ENCODE measurements at places on chromosomes 13 and 19. TPM values are rescaled to one million over a fixed set of nuclear protein-coding genes. Genes with fewer than 3 reads are reported as not detected.

DNA sequence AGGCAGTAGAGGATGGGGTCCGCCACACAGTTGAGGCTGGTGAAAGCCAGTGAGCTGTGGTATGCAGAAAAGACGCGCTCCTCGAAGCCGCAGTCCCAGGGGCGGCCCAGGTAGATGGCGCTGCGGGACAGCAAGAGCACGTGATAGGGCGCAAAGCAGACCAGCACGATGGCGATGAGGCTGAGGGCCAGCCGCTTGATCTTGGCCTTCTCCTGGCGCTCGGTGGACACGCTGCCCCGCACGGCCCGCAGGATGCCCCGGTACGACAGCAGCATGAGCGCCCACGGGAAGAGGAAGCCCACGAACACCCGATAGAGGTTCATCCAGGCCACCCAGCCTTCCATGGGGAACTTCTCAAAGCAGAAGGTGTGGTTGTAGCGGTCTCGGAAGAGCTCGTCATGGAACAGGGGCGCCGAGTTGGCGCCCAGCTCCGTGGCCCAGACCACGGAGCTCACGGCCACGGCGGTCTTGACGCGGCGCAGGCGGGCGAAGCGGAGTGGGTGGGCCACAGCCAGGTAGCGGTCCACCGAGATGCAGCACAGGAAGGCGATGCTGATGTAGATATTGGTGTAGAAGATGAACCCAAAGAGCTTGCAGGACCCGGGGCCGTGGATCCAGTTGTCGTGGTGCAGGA is 6.5 kb upstream of the OPA3 start:
- DNase-seq = peak; percentile 45

GRCh38 chr13:43388282-43389034 is 365.1 kb downstream of the DNAJC15 start:
- DNase-seq = no peak

DNA sequence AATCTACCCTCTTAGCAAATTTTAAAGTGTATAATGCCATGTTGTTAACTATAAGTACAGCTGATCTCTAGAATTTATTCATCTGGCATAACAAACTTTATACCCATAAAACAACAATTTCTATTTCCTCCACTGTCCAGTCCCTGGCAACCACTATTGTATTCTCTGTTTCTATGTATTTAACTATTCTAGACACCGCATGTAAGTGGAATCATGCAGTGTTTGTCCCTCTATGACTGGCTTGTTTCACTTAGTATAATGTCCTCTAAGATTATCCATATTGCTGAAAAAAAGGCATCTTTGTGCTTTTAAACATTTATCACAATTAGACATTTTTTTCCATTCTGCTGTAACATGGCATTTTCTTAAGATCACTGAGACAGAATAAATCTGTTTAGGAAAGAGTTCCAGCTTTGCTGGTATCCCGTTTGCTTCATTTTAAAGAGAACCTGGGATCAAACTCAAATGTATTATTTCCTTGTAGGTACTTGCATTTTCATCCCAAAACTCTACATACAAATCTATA is 1191.0 kb downstream of the SLITRK5 start:
- no peak for DNase-seq

GRCh38 chr13:30871588-30872275 is 34.3 kb upstream of the MEDAG start:
- no peak for DNase-seq

GRCh38 chr19:33938821-33939220 is 142.2 kb downstream of the KCTD15 start:
- no peak for DNase-seq

GRCh38 chr13:26253787-26254582 is at the start of gene CDK8:
CDK8 (plus strand) TSS chr13:26254129; CDS start chr13:26254642, 513 bp downstream.
- peak; percentile 93 for DNase-seq

DNA sequence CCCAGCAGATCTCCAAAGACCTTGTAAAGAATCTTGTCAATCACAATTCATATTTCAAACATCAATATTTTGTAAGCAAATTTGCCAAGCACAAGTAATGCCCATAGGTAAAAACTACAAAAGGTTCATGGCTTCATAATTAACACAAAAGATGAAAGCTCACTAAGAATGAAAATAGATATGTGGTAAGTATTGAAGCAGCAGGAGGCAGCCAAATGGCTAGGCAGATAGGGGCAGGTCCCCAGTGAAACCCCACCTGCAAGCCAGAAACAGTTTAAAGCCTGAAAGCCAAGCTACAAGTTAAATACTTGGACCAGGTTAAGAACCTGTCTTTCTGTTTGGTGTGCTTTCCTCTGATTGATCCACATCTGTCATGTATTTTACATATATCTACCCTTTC is 942.6 kb upstream of the SPRY2 start:
- no peak for DNase-seq

- peak; percentile 14 for DNase-seq
Measured at GRCh38 chr13:51804295-51805172, 571 bp upstream of the DHRS12 start.

DNA sequence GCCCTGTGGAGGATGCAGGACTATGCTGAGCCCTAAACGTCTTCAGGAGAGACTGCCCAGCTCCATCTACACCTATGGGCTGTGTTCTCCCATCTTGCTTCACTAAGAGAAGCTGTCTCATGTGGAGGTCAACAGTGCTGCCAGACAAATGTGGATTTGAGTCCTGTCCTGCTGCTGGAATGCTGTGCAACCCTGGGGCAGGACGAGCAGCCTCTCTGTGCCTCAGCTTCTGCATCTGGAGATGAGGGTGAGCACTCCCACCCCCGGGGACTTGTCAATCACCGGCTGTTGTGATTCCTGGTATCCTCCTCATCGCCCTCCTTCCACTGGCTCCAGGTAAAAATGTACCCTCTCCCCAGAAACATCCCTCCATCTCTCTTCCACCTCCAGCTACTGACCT is 16.3 kb downstream of the EPS15L1 start:
- no peak for DNase-seq

GRCh38 chr13:24505256-24505655 is 7.3 kb downstream of the PARP4 start:
- DNase-seq = peak; percentile 31

- DNase-seq = peak; percentile 44
Measured at GRCh38 chr13:99288089-99288488, 19.1 kb downstream of the GPR183 start.

DNA sequence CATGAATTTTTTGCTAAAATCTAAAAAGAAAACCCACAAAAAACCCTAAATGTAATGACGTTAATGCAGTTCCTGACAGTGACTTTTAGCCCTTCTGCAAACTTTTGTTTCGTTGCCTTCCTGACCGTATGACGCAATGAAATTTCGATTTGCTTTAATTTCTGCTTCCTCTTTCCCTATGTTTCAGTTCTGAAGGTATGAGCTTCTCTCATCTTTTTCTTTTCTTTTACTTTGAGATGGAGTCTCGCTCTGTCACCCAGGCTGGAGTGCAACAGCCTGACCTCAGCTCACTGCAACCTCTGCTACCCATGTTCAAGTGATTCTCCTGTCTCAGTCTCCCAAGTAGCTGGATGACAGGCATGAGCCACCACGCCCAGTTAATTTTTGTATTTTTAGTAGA is 6.1 kb upstream of the LILRA5 start:
- no peak for DNase-seq

- DNase-seq = peak; percentile 27
Measured at GRCh38 chr13:38421590-38422560, 72.2 kb downstream of the UFM1 start.

GRCh38 chr19:3546119-3546518 is 7.1 kb downstream of the TEKTIP1 start:
- DNase-seq = no peak

GRCh38 chr19:4866595-4867424 is 657 bp downstream of the PLIN3 start:
- peak; percentile 48 for DNase-seq

- no peak for DNase-seq
Measured at GRCh38 chr19:46517471-46517870, 21.8 kb upstream of the PNMA8B start.

GRCh38 chr13:20940083-20940482 is 37.5 kb upstream of the XPO4 start:
- DNase-seq = peak; percentile 67

DNA sequence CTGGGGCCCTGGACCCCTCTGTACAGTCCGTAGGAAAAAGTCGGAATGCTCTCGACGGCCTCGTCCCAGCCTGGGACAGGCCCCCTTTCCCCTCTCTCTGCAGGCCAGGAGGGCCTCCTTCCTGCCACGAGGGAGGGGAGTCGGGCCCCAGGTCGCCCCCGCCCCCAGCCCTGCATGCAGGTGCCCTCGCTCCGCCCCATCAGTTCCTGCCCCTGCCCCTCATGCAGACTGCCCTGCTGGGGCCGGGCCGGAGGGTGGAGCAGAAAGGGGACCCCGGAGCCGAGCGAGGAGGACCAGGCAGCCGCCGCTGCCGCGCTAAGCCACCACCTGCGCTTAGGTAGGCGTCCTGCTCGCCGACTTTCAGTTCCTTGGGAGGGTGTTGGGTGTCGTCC is 7.3 kb downstream of the LYL1 start:
- no peak for DNase-seq

- no peak for DNase-seq
Measured at GRCh38 chr13:43784496-43784895, 2.3 kb downstream of the ENOX1 start.

DNA sequence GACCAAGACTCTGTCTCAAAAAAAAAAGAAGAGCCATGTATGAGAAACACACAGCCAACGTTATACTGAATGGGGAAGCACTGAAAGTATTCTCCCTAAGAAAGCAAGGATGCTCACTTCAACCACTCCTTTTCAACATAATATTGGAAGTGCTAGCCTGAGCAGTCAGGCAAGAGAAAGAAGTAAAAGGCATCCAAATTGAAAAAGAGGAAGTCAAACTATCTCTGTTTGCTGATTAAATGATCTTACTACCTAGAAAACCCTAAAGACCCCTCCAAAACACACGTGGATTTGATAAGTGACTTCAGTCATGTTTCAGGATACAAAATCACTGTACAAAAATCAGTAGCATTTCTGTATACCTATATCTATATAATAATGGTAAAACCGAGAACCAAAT is 16.2 kb downstream of the WBP4 start:
- no peak for DNase-seq

DNA sequence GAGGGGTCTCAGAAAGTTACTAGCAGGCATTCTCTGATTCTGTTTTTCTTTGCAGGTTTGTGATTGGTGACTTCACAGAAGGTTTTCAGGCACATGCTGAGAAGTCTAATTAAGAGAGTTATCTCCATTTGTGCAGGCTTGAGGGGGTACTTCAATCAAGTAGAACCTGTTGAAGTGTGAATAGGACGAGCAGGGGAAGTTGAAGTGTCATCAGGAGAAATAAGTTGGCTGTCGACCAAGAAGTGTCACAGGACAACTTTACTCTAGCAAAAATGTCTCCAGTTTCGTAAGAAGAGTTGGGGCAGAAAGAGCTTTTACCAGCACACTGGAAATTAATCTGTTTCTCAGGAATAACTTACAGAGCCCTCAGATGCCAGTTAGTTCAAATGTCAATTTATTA is 576.5 kb upstream of the SLITRK5 start:
- DNase-seq = no peak

- peak; percentile 86 for DNase-seq
Measured at GRCh38 chr19:5718579-5719273, 1.2 kb downstream of the LONP1 start.

DNA sequence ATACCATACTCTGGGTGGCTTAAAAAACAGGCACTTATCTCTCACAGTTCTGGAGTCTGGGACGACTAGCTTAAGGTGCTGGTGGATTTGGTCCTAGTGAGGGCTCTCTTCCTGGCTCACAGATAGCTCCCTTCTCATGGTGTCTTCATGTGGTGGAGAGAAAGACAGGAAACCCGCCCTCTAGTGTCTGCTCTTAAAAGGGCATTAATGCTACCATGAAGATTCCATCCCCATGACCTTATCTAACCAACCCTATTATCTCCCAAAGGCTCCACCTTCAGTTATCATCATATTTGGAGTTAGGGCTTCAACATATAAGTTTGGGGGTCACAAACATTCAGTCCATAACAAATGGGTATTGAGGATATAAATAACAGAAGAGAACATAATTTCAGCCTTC is 139.4 kb downstream of the HS6ST3 start:
- DNase-seq = no peak

GRCh38 chr13:74246487-74246886 is 112.3 kb upstream of the KLF12 start:
- DNase-seq = peak; percentile 70

GRCh38 chr13:76813000-76813691 is 73.1 kb downstream of the KCTD12 start:
- DNase-seq = no peak

- no peak for DNase-seq
Measured at GRCh38 chr19:49920624-49921363, 8.2 kb upstream of the ATF5 start.

DNA sequence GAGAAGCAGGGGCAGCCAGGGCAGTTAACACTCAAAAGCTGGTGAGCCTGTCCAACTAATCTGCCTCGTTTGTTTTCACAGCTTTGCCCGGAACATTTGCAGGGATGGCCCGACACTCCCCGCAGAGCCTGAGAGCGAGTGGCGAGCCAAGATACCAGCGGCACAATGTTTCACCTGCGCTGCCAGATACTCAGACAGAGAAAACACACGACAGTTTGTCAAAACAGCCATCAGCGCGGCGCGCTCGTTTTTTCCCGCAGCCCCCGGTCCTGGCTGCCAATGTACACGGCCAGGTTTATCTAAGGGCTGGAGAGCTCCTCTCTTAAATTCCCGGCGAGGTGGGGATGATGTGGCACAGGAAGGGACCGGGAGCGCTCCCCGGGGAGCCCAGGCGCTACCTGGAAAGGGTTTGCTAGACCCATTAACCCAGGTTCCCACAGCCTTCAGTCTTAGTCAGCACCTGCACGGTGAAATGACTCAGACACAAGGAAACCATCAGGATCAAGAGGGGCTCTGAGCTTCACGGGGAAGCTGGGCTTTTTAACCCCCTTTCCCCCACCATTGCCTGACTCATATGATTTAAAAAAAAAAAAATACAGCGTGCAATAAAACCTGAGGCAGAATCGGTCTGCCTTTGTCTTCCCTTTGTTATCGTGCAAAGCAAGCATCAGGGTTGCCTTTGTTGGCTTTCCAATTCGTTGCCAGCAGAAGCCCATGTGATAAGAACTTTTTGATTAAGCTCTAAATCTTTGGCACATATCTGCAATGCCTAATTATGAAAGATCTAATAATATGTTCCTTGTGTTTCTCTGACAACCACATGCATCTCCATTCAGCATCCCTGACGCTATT is 186.2 kb downstream of the EFNB2 start:
- DNase-seq = no peak

DNA sequence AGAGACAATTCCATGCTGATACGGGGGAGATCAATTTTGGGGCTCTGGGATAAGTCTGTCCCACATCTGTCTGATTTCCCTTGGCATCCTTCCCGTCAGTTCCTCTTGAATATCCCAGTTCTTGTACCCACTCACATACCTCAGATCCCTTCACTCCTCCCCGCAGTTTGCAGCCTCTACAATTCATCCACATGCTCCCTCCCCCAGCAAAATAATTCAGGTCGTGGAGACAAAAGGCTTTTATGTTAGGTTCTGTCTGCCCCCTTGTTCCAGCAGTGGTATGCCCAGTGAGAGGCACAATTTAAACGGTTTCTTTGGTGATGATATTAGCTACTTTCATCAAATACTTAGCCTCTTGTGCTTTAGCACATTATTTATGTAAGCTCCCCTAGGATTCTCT is 9.6 kb downstream of the RPS16 start:
- no peak for DNase-seq

Gene ATP1A3
- polyA plus RNA-seq = 0.05 TPM

Gene C2CD4C
- 0.05 TPM for polyA plus RNA-seq

Gene TRPC4
- 30.7 TPM for polyA plus RNA-seq

Gene OCEL1
- 8.8 TPM for polyA plus RNA-seq

Gene OLFM2
- polyA plus RNA-seq = 11.6 TPM

Gene PALM3
- 0.20 TPM for polyA plus RNA-seq

Gene TINCR
- 0.06 TPM for polyA plus RNA-seq

Gene SYNGR4
- polyA plus RNA-seq = not detected

Gene TSHZ3
- polyA plus RNA-seq = 11.3 TPM

Gene KLK14
- polyA plus RNA-seq = not detected

Gene CEACAM8
- polyA plus RNA-seq = not detected

Gene ZNF568
- 6.0 TPM for polyA plus RNA-seq

Gene ANO8
- 1.8 TPM for polyA plus RNA-seq

Gene PSG6
- polyA plus RNA-seq = 0.18 TPM
